ENCODE measurements at places on chromosomes 7 and 10.

- DNase-seq: no peak
Measured at GRCh38 chr10:73762915-73763314, 18.7 kb downstream of the SEC24C start.

DNA sequence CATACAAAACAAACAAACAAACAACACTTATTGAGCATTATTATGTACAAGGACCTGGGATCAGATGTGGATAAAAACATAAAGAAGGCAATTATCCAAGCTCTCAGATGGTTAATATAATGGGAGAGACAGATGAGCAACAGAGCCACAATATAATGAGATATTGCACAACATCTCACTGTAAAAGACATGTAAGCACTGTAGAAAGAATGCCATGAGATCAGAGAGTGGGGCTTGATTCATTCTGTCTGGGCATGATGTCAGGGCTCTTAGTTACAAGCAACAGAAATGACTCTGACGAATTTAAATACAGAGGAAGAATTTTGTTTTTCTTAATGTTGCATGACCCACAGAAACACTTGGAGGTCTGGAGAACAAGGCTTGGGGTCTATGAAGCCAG lies 164.7 kb upstream of the PLXDC2 start:
- no peak for DNase-seq

- DNase-seq: peak; percentile 36
Measured at GRCh38 chr7:155298288-155298833, 683 bp downstream of the INSIG1 start.

DNA sequence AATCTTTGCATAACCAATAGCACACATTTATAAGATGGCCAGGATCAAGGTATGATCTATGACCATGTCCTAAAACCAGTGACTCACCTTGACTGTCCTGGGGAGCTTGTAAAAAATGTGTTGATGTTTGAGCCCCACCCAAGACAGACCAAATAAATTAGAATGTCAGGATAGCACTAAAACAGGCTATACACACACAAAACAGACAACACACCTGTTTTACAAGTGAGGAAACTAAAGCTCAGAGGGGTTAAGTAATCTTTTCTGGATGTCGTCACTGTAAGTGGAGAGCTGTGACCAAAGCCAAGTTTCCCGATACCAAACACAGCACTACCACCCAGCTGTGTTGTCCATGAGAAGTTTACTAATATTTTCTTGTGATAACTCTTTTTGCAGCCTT lies 84.5 kb downstream of the AVL9 start:
- DNase-seq: no peak

Data from mesendoderm (in vitro differentiated cells).